ENCODE measurements at places on chromosomes 4 and X.

DNA sequence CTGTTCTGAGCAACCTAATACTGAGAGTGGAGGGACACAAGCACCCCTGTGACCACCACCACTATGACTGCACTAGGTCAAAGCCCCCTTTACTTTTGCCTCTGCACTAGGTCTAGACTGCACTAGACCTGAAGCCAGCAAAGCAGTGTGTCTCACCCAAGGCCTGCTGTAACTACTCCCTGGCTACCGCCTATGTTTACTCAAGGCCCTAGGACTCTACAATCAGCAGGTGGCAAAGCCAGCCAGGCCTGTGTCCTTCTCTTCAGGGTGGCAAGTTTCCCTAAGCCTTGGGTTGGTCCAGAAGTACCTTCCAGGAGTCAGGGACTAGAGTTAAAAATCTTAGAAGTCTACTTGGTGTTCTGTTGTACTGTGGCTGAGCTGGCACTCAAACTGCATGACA is 15.9 kb downstream of the RAB33B start:
- DNase-seq: no peak

- no peak for DNase-seq
These were observed 526.3 kb downstream of the SPRY1 start for GRCh38 chr4:123922847-123923246.

GRCh38 chrX:103607364-103608305 is at the start of gene TCEAL3:
Gene TCEAL3 (plus strand): TSS chrX:103607963. CDS start chrX:103609065, 1,102 bp downstream.
- no peak for DNase-seq

GRCh38 chrX:108439961-108440696 is 491 bp downstream of the COL4A5 start:
- DNase-seq: no peak

DNA sequence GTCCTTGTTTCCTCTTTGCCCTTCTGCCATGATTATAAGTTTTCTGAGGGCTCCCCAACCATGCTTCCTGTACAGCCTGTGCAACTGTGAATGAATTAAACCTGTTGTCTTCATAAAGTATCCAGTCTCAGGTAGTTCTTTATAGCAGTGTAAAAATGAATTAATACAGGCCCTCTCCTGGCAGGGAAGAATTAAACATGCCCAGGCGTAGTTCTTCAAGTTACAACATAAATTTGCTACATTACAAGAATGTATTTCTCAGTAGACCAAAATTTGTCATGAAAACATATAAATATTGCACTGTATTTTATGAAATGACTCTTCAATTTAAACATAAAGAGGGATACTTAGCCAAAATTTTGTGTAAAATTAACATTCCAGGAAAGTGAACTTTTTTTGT is 1089.9 kb upstream of the PCDH10 start:
- no peak for DNase-seq

DNA sequence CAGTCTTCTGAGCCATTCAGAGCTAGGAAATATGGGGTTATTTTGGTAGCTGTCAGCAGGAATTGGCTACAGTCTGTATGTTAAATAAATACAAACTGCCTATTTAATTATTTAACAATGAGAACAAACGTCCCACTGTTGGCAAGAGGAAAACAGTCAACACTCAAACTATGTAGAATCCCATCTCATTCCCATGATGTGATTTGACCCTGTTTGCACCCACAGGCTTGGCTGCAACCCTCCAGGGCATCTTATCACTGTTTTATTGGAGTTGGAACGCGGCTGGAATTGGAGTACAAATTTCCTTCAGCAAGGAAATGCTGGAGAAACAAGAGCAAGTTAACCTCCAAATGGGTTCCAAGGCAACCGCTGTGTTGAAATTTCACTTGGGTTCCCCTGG is 124.0 kb downstream of the KIT start:
- no peak for DNase-seq

GRCh38 chr4:156830351-156830750 is 141.2 kb downstream of the PDGFC start:
- DNase-seq: no peak

DNA sequence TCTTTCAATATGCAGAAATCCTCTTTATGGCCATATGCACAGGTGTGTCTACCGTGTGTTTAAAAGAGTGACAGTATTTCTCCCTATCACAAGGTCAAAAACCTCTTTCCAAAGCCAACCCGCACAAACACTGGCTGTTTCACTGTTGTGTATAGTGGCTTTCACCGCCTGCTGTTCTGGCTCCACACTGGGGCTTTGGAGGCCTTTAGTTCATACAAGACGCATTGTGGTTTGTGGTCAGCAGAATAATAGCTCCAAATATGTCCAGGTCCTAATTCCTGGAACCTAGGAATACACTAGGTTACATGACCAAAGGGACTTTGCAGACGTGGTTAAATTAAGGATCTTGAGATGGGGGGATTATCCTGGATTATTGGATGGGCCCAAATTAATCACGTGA is 40.7 kb upstream of the FAM9A start:
- DNase-seq: no peak

GRCh38 chr4:85372966-85373365 is 102.0 kb upstream of the ARHGAP24 start:
- no peak for DNase-seq

DNA sequence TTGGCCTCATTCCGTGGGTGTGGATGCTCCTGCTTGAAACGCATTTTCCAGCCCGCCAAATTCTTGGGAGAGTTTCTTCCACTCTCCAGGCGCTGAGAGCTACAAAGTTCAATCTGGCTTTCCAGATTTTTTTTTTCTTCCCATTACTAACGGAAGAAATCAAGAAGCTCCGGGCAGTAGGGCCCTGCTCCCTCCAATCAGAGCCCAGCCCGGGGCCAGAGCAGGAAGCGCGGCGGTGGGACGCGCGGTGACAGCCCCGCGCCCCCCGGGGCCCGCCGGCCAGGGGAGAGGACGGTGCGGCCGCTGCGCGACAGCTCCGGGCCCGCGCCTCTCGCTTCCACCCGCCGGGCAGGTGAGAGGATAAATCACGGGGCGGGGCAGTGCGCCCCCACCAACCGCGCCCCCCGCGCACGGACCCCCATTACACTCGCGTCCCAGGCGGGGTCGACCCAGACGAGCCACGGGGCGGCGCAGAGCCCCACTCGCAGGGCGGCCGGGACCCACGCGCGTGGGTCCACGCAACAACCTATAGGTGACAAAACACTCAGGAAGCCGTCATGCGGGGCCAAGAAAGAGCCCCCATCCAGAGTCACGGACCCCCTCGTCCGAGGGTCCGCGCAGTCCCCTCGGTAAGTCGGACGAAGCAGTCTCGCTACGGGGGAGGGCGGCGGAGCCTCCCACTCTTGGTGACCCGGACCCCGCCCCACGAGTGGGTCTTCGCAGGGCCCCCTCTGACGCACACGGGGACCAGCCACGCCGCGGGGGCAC is 868 bp downstream of the AFAP1 start:
- DNase-seq: no peak

DNA sequence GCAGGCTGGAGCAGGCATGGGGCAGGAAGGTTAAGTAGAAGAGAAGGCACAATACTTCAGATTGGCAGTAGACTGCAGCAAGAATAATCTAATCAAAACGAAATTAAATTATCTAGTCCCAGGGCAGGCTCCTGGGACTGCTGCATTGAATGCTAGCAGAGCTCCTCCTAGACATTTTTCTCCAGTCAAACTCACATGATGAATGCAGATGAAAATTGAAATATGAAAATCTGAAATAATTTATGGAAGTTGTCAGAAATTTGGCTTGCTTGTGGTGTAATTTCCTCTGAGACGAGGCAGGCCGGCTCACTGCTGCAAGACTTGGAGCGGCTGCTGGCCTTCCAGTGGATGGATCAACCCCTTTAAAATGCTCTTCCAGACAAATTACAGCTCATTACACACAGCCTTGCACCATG is 78.0 kb upstream of the TMEM33 start:
- DNase-seq: no peak

GRCh38 chr4:75699299-75699698 is 25.1 kb upstream of the USO1 start:
- DNase-seq: no peak

DNA sequence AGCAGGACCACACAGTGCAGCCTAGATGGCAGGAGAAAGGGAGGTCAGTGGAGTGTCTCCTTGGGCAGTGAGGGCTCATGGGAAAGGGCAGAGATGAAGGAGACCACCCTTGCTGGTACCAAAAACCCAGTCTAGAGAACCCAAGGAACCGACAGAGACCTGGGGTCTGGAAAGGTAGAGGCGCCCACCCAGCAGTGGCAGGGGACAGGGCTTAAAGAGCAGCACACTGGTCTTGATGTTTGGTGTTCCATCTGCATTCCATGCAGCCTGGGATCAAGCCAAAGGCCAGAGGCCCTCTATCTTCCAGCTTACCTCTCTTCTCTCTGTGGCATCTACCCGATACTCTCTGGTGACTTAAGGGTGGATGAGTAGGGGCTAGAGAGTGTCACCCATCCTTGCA is 127.5 kb downstream of the PJA1 start:
- DNase-seq: no peak

Data from brain pericyte (primary cell).